Fibroblast of skin of left biceps (primary cell): ENCODE measurements at places on chromosomes 7 and 10.

GRCh38 chr7:16648551-16648950, 2.6 kb downstream of the BZW2 start:
- no peak for DNase-seq

DNA sequence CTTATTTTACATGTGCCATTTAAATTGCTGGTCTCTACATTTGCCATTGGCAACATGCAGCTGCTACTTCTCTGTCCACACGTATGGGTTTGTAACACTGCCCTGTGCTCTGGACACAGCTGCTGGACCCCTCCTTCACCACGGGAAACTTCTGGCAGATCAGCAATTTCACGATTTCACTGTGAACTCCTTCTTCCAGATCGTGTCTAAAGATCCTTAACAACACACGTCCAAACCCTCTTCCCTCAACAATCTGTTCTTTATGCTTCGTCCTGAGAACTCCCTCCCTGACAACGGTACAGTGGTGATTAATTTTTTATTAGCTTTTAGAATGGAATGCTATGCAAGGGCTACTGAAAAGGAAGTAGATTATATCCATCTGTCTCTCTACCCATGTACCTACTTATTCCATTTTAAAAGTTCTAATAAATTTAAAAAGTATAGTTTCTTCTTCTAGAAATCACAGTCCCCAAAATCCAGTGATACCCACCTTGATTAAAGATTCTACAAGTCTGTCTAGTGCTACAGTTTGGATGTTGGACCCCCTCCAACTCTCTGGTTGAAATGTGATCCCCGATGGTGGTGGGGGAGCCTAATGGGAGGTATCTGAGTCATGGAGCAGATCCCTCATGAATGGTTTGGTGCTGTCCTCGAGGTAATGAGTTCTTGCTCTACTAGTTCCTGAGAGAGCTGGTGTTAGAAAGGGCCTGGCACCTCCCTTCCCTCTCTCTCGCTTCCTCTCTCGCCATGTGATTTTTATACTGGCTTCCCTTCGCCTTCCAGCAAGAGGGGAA, 81.0 kb downstream of the KIAA1549 start:
- peak; percentile 25 for DNase-seq

GRCh38 chr7:156347132-156347531, 293.4 kb upstream of the RNF32 start:
- no peak for DNase-seq

- no peak for DNase-seq
Observed at GRCh38 chr7:81533426-81533825, 236.4 kb downstream of the HGF start.

DNA sequence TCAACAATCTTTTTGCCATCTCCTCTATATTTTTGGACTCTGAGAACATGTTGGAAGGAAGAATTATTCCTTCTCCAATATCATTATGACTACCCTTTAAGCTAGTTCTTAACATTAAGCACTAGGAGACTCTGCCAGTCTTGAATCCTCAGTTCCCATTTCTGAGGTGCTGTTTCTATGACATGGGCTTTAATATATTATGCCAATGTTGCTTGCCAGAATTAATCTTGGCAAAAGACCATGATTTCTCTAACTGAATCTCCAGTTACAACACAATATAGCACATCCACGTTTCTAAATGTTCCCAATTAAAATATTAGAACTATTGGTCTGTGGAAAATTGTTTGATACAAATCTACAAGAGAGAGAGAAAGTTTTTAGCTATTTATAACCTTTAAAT, 250.0 kb downstream of the HGF start:
- DNase-seq = no peak

DNA sequence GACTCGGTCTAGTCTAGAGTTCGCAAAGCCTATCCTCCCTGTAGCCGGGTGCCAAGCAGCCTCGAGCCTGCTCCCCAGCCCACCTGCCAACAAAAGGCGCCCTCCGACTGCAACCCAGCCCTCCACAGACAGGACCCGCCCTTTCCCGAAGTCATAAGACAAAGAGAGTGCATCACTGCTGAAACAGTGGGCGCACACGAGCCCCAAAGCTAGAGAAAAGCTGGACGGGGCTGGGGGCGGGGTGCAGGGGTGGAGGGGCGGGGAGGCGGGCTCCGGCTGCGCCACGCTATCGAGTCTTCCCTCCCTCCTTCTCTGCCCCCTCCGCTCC, 622 bp upstream of the COL1A2 start:
- peak; percentile 81 for DNase-seq

- DNase-seq = no peak
Observed at GRCh38 chr10:11014671-11015445, 2.8 kb upstream of the CELF2 start.

DNA sequence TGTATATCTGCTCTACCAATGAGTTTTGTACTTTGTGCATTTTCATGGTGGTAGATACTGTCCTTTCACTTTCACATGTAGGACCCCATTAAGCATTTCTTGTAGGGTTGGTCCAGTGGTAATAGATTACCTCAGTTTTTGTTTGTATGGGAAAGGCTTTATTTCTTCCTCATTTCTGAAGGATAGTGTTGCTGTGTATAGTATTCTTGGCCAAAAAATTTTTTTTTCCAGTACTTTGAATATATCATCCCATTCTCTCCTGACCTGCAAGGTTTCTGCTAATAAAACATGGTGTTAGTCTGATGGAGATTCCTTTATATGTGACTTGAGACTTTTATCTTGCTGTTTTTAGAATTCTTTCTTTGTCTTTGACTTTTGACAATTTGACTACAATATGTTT, 12.0 kb downstream of the GIMAP8 start:
- DNase-seq = no peak

- no peak for DNase-seq
Observed at GRCh38 chr7:129359638-129360037, 74.6 kb upstream of the STRIP2 start.

- no peak for DNase-seq
Observed at GRCh38 chr10:108836362-108836761, 1086.9 kb downstream of the XPNPEP1 start.

- no peak for DNase-seq
Observed at GRCh38 chr10:17808971-17809841, at the start of gene MRC1. Gene MRC1 (plus strand): TSS chr10:17809348. CDS start chr10:17809466, 118 bp downstream.

GRCh38 chr7:104621321-104621720, 292.9 kb downstream of the LHFPL3 start:
- DNase-seq = no peak

DNA sequence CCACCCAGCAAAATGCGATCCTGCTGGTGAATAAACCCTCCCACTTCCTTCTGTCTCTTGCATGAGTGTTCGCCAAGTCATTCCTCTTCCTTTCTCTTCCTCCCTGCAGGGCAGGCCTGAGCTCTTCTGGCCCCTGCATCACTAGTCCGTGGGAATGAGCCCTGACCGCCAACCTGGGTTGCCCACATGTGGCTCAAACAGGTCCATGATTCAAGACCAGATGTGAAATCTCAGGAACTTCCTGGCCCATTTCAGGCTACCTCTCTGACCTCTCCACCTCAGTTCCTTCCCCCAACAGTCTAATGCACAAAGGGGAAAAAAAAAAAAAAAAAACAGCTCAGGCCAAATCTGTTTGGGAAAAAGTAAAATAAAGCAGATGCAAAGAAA, 5.4 kb upstream of the YWHAG start:
- no peak for DNase-seq

DNA sequence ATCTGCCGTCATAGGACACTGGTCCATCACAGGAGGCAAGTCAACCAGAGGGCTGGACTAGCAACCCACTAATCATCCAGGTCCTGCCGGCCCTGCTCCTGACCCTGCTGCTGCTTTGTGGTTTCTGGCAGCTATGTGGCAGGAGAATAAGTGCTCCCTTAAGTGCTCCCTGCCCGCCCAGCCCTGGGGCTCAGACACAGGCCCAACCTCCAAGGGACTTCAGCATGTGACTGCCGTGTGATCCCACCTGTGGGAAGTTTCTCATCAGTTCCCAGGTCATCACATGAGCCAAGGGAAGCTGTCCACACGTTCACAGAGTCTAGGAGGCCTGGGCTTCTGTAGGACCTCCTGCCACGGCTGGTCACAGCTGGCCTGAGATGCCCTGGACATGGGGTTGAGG, 34.2 kb upstream of the ZNF488 start:
- DNase-seq = no peak

DNA sequence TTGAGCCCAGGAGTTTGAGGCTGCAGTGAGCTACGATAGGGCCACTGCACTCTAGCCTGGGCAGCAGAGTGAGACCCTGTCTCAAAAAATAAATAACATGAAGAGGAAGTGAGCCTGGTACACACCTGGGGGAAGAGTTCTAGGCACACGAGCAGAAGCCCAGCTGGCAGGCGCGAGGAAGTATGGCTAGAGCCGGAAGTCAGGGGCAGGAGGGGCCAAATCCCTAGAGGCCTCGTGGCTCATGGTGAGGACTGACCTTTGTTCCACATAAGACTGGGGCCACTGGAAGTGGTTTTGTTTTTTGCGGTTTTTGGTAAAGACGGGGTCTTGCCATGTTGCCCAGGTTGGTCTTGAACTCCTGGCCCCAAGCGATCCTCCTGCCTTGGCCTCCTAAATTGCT, 117.6 kb downstream of the HIP1 start:
- DNase-seq = no peak

GRCh38 chr10:17735166-17735941, 16.6 kb upstream of the TMEM236 start:
- no peak for DNase-seq
